SW 1271 (cell line): ENCODE measurements at places on chromosomes 5 and 9.

GRCh38 chr5:74963407-74963806 is 89.0 kb downstream of the GCNT4 start:
- DNase-seq = no peak

- no peak for DNase-seq
These were observed 15.7 kb downstream of the SLC6A3 start for GRCh38 chr5:1429496-1429895.

GRCh38 chr5:10019236-10019635 is 230.5 kb downstream of the ATPSCKMT start:
- no peak for DNase-seq

GRCh38 chr5:102796498-102796897 is 41.4 kb downstream of the PAM start:
- no peak for DNase-seq

DNA sequence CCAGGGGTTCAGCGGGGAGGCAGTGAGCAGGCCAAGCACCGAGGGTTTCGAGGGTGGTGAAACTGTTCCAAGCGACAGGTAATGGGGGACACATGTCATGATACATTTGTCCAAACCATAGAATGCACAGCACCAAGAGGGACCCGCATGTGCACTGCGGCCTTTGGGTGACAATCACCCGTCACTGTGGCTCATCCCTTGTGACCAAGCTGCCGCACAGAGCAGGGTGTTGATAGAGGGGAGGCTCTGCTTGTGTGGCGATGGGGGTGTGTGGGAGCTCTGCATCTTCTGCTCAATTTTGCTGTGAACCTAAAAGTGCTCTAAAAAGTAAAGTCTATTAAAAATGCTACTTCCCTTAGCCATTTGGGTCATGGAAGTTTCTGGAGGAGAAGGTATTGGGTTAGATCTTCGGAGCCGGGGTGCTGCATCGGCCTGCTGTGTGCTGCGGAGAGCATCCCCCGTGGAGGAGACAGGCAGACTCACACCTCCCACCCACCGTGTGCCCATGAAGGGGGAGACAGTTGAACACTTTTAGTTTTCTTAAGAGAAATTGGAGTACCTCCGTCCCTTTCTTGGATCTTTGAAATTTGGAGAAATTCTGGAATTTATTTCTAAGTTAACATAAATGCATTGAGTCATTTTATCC is 280.4 kb upstream of the IRX2 start:
- no peak for DNase-seq

- no peak for DNase-seq
These were observed 256.9 kb upstream of the TUSC1 start for GRCh38 chr9:25935188-25935587.

- DNase-seq = no peak
These were observed 1.2 kb upstream of the MEGF9 start for GRCh38 chr9:120715389-120715924.

DNA sequence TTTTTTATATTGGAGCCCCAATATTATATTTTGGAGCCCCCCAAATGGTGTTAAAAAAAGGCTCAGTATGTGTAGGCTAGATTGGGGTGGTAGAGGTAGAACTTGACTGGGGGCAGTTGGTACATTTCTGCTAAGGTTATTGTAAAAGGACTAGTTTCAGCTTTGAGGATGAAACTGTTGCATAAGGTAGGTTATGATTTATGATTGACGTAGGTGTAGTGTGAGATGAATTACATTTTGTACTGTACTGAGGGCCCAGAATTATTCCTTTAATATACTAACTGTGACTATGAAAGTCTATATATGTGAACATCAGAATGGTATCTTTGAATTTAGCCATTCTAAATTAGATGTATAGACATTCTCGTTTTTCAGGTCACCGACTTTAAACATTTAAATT is 3.6 kb downstream of the RIC1 start:
- no peak for DNase-seq

GRCh38 chr5:134824681-134825080 is 21.1 kb upstream of the C5orf24 start:
- DNase-seq = no peak

- DNase-seq = no peak
These were observed 283.6 kb upstream of the SGCD start for GRCh38 chr5:156043351-156043750.

GRCh38 chr5:131250751-131251475 is 12.9 kb upstream of the CDC42SE2 start:
- no peak for DNase-seq

- DNase-seq = peak; percentile 19
These were observed 31.6 kb upstream of the ACOT12 start for GRCh38 chr5:81425569-81425968.

- DNase-seq = no peak
These were observed 2.6 kb upstream of the NSD1 start for GRCh38 chr5:177131019-177131320.

DNA sequence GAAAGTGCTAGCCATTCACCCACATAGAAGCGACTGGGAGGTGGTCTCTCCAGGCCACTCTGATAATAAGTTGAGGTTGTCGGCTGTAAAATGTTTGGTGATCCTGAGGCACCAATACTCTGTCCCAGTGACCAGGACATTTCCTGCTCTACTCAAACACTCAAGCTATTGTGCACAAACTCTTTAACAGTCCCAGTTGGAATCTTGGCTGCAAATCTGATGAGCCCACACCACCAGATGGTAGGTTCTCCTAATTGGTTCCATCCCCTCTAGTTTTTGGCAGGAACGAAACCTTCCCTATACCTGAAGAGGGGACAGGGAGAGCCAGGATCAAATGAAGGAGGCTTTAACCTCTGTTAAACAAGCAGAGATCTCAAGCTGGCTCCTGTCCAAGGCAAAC is 14.3 kb downstream of the GRIA1 start:
- DNase-seq = no peak

DNA sequence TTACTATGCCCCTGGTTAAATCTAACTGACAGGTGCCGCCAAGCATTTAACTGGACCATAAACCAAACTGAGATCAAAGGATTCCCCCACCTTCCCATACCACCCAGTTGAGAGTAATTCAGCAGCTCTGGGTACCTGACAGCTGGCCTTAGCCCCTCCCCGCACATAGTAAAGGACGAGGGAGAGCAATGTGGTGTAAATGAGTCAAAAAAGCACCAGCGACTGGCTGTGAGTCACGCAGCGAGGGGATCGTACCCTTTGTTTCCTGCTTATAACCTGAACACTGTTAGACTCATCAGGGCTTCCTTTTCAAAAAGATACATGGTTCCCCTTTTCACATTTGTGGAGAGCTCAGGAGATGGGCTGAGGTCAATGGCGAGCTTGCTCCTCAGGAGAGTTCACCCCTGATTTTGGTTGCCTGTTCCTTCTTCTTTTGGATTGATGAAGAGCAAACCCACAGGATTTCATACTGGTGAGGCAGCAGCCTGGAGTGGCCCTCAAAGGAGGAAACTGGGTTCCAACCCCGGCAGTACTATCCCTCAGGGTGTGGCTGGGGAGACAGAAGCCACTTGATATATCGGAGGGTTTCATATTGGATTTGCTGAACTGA is 71.5 kb downstream of the ANKRD33B start:
- no peak for DNase-seq

DNA sequence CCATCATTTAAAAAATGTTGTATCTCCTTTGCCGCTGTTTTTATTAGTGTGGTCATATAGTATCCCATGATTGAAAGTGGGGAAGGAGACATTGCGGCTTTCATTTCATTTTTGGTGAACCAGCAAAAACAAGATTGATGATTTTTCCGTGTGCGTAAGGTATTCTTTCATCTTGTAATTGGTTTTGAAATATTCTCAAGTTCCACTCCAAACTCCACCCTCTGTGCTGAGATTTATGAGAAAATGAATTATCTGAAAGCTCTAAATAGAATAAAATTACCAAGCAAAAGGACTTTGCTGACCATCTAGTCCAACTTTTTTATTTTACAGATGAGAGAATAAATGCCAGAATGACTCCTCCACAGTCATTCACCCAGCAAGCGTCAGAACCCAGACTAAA is 103.1 kb upstream of the MPDZ start:
- no peak for DNase-seq

GRCh38 chr9:11805969-11806368 is 887.2 kb upstream of the TYRP1 start:
- no peak for DNase-seq

GRCh38 chr5:96283589-96283988 is 149.5 kb downstream of the PCSK1 start:
- DNase-seq = no peak

DNA sequence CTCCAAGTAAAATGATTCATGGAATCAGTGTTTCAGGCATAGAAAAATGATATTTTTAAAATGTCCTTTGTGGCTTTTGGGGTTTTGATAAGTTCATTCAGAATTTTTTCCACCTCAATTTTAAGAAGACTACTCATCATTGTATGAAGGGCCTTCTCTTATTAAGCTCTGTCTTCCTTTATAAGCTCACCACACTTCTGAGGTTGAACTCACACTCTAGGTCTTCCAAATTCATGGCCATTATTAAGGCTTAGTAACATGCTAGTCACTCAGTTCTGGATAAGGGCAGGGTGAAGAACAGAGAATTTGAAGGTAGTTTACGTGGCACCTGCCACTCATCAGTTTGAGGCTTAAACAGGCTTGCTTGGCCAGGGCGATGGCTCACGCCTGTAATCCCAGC is 4.2 kb downstream of the MELK start:
- no peak for DNase-seq

- no peak for DNase-seq
These were observed 26.9 kb upstream of the PLIN2 start for GRCh38 chr9:19154135-19154612.

- no peak for DNase-seq
These were observed 41.2 kb upstream of the FAM174A start for GRCh38 chr5:100493996-100494395.

DNA sequence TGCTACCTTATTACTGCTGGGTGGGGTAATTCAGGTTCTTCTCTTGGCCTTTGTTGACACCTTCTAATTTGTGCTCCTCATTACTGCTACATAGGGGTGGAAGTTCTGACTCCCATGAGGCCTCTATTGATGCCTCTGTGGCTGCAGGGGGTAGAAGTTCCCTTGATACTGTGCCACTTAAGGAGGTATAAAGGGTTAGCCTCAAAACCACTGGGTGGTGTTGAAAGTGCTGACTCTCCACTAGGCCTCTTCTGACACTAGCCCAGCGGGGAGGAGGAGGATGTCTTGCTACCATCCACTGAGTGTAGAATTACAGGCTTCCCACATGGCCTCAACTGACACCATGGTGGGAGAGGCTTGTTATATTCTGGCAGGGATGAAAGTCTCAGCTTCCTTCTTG is 36.7 kb upstream of the CCDC112 start:
- DNase-seq = no peak

DNA sequence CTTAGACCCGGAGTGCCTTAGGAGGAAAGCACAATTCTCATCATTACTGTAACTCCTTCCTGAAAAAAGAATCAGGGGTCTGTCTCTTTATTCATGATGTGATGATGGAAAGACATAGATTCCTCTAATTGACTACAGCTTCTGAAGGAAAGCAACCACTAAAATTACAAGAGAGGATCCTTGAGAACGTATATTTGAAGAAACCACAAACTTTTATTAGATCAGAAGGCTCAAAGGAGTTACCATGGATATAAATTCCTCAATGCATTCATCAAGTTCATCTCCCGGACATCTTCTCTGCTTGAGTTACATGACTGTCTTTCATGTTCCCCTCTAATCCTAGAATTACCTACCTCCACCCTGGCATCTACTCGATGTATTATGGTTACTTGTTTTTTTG is 104.1 kb upstream of the PAPPA start:
- DNase-seq = no peak

GRCh38 chr5:88092958-88093605 is 175.6 kb downstream of the TMEM161B start:
- DNase-seq = no peak

DNA sequence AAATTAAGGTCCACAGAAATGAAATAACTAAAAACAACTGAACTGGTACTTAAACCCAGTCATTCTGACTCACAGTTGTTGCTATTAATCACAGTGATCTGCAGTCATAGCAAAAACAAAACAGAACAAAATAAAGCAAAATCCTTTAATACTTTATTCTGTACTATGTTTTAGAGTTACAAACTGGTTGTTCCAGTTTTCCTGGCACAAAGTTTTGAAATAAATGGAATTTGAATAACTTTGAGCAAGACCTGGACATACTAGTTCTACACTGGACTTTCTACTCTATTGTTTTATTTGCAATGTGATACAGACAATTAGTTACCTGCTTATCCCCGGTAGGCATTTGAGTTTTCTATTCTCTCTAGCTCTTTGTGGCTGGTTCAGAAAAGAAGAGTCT is 147.9 kb downstream of the DMRT2 start:
- DNase-seq = no peak

GRCh38 chr5:171790408-171790807 is 4.8 kb downstream of the SMIM23 start:
- no peak for DNase-seq

DNA sequence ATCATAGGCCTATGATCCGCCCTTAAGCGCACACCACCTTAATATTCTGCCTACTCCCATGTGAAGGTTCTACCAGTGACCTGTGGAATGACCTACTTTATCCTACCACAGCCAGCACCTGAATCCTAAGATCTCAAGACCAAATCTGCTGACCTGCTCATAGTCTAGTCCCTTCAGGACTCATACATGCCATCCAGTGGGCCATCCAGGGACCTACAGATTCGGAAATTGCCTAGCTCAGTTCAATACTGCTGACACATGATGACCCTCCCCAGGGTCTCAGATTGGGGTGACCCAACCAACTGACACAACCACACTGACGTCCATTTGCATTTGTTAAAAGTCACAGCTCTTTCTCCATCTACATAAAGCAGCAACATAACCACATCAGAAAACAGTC is 443.8 kb upstream of the ST8SIA4 start:
- DNase-seq = no peak

DNA sequence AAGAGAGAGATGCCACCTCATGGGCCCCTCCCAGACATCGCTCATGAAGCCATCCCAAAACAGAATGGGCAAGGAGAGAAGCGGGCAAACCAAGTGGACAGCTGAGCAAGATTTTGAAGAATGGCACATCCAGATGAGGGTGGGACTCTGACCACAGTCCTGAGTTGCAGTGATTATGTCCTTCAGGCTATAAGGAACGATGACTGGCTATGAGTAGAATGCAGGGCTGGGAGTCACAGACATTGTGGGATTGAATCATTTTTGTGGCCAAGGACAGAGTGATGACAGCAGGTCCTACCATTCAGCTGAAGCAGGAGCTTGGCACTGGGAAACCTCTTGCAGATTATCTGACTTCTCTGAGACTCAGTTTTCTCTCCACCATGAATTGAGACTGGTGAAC is 245.7 kb upstream of the SLC30A5 start:
- DNase-seq = no peak

DNA sequence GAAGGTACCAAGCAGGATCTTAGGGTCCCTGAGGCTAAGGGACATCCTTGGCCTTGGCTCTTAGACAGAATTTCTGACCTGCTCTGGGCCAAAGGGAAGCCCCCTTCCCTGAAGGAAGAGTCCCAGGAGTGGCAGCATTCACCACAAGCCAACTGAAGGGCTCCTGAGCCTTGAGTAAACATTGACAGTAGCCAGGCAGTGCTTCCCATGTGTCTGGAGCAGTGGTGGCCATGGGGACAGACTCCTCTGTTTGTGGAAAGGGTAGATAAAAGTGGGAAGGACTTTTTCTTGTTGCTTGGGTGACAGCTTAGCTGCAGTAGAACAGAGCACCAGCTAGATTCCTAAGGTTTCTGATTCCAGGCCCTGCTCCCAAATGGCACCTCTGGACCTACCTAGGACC is 61.4 kb upstream of the VLDLR start:
- no peak for DNase-seq

GRCh38 chr5:173745123-173745522 is 128.7 kb upstream of the BOD1 start:
- DNase-seq = no peak

GRCh38 chr5:78377718-78378105 is 17.3 kb downstream of the SCAMP1 start:
- DNase-seq = no peak
